Left renal pelvis (tissue), 4 donors: ENCODE measurements at places on chromosomes 7 and 10.

- no peak for DNase-seq
Observed at GRCh38 chr7:2404714-2405119, 1.3 kb downstream of the CHST12 start.

DNA sequence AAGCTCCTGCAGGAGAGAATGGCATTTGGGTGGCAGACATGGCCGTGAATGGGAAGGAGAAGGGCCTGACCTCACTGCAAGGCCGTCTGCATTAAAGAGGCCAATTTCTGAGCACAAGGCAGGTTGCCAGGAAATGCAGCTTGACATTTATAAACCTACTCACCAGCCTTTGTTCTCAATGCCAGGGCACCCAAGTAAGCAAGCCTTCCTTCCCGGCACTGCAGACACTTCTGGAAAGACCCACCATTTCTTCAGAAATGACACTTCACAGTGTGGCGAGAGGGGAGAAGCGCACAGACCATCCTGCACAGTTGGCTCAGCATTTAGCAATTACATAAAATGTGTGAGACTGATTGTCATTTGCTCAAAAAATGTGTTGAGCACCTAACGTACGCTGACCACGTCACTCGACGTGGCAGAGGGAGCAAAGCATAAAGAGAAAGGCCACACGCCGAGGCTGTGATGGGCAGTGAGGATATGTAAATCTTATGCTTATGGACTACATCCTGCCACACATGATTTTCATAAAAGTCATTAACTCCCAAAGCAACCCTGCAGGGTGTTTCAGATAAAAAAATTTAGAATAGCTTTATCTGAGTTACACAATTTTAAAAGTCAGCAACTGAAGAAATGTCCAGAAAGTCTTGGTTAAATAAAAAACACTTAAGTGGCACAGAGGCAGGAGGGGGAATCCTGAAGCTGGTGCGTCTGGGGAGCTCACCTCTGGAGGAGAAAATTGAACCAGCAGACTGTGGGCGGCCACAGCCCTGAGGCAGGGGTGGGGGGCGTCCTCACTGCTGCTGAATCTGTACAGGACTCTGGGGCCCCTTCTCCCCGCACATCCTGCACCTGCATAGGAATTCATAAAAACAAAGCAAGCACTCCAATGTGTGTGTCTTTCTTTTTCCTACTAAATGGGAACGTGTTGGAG lies 543.8 kb downstream of the PTPRN2 start:
- DNase-seq: no peak

DNA sequence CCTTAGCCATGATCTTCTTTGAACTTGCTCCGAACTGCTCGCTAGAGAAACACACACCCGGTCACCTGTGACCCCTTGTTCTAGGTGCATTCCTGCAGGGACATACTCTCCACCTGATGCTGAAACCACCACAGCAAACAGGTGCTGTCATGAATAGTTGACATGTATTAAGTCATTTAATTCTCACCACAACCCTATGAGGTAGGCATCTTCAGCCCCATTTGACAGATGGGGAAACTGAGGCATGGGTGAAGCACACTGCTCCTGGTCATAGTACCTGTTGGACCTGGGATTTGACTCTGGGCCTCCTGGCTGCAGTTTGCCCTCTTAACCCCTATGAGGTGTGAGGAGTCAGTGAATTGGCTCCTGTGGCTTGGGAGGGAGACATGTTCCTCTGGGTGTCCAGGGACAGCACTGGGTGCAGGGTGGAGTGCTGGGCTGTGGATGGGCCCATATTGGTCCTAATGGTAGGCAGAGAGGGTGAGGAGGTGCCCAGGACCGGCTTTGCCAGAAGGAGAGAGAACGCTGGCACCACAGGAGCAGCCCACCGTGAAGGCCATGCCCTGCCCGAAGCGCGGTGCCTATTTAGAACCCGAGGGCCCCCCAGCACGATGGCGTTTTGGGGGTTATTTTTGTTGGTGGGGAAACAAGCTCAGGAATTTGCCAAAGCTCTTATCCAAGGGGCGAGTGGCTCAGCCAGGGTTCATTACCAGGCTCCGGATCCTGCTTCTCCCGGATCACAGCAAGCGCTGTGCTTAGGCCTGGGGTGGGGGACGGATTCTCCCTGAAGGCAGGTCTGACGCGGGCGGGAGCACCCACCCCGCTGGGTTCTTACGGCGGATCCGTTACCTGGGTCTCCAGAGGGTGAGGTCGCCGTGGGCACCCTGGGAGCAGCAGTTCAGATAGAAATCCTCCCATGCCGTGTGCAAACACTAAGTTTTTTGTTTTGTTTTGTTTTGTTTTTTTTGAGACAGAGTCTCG lies 52.3 kb downstream of the GLRX3 start:
- no peak for DNase-seq

DNA sequence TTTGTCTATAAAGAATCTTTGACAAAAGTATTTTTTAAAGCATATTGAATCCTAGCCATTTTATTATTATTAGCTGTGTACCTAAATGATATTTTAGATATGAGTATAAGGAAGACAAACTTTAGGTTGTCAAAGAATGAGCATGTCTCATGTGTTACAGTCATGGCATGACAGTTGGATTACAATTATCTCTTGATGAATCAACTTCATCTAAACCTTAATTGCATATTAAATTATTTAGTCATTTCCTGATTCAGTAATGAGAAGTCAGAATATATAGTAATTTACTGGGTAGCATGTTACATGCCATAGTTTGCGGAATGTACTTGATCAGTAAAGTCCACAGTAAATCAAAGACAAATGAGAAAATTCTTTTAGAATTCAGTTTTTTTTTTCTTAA lies 59.2 kb downstream of the MAPK8 start:
- DNase-seq: no peak

GRCh38 chr7:20971219-20971618 lies 184.5 kb upstream of the SP8 start:
- DNase-seq: no peak

DNA sequence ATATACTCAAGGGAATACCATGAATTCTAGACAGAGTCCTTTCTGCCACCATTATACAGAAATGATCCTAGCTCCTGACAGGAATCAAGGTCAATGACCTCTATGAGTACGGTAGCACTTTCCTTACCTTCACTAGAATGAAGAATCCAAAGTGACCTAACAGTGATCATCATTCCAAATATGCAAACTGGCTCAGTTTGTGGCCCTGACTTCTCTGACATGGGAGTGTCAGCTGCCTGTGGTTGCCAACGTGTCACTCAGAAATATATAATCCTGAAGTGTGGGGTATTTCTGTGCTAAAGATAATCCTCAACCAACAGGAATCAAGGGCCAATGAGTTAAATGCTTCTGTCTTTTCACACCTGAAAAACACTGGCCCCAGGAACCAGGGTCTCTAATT lies 45.7 kb downstream of the COPG2 start:
- DNase-seq: no peak
